ENCODE measurements at places on chromosomes 5 and 9.

GRCh38 chr5:4216142-4216541 lies 620.5 kb downstream of the IRX1 start:
- DNase-seq: no peak

- no peak for DNase-seq
These were observed 199.6 kb upstream of the MPDZ start for GRCh38 chr9:13479096-13479495.

GRCh38 chr9:89311346-89312221 lies 589 bp downstream of the CKS2 start:
- DNase-seq: no peak

- DNase-seq: peak; percentile 76
These were observed 19.0 kb upstream of the FER start for GRCh38 chr5:108728566-108729241.

- no peak for DNase-seq
These were observed 26.9 kb upstream of the GALNT10 start for GRCh38 chr5:154163327-154164248.

GRCh38 chr9:132168851-132169250 lies 7.0 kb downstream of the NTNG2 start:
- DNase-seq: no peak

DNA sequence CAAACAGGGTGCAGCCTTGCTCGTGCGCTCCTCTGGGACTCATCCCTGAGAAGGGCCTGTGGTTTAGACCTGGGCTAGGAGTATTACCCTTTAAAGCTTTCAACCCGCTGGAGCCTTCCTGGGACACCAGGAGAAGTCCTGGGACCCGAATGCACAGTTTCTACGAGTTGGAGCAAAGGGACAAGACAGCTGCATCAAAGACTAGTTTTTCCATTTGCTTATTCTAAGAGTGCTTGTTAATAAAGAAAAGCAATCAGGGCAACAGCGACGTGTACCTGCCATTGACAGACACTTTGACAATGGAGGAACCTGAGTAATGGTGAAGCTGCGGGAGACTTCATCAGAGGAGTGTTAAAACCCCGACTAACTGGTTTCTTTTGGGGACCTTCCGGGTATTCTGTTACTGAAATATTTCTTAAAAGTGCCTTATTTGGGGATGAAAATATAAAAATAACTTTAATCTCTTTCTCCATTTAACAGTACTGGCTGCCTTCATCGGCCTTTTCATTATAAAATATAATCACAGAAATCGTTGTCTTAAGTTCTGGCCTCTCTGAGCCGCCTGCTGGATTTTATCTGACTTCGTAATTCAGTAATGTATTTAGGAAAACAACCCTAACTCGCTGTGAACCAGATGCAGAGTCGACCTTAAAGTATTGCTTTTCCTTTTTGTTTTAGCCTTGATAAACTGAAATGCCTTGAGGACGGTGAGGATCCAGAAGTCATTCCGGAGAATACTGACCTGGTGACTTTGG lies 732 bp downstream of the SNAPC3 start:
- DNase-seq: no peak

DNA sequence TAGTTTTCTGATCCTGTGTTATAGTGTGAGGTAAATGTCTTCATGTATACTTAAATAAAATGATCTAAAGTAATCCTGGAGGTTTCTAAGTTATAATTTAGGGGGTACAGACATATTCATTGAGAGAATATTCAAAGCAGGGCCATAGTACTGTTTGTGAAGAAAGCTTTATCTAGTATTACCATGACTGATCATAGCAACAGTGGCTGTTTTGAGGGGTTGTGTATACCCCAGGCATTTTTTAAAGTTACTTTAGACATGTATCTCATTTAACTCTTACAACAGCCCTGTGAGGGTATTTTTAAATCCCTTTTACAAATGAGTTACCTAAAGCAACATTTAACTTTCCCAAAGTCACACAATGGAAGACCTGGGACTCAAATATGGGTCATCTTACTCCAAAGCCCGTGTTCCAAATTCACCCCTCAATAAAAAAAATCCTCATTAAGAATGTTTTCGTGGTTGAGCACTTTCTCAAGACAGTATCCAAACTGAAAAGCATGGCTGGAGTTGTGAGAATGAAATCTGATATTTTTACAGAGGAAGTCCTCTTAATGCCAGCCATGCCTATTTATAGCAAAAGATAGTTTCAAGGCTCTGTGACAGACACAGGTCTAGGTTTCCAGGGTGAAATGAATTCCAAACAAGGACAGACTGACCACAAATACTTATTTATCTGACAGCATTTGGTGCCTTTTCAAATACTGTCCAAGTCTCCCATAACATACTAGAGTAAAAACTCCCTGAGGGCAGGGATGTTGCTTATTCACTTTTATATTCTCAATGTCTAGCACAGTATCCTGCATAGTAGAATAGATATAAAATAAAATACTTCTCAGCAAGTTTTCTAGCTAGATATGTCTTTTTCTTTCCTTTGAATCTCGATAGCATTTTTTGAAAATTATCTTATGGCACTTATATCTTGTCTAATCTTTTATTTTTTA lies 10.4 kb downstream of the STOM start:
- DNase-seq: no peak

DNA sequence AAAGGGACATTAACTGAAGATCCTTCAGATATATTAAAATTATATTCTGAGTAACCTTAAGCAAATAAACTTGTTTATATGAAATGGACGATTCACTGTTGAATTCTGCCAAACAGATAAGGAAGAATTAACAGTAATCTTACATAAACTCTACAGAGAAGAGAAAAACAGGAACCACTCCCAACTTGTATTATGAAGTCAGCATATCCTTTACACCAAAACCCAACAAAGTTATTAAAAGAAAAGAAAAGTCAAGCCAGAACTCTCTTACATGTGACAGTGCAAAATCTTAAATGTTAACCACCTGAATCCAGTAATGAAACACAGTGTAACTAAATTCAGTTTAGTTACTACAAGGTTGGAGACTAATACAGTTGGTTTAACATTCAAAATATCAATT lies 185.8 kb downstream of the DEPDC1B start:
- no peak for DNase-seq

DNA sequence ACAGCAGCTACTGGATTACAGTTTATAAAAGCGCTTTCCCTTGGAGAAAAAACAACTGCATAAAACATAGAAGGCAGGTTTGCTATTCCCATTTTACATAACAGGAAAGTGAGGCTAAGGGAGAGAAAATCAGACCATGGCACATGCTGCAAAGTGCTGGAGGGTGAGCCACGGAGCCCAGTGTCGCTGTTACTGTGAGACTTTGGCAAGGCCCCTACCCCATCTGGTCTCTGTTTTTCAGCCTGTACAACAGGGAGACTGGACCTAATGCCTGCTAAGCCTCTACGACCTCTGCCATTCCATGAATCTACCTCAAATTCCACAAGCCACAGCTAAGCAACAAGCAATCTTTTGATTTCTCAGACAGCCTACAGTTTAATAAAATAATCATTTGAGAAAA lies 139.2 kb downstream of the GABBR2 start:
- no peak for DNase-seq

- DNase-seq: no peak
These were observed 84.0 kb downstream of the STK10 start for GRCh38 chr5:172104021-172104420.

GRCh38 chr9:16262477-16263261 lies 607.8 kb downstream of the BNC2 start:
- DNase-seq: no peak

- DNase-seq: no peak
These were observed 56.0 kb upstream of the UBTD2 start for GRCh38 chr5:172339264-172340180.

DNA sequence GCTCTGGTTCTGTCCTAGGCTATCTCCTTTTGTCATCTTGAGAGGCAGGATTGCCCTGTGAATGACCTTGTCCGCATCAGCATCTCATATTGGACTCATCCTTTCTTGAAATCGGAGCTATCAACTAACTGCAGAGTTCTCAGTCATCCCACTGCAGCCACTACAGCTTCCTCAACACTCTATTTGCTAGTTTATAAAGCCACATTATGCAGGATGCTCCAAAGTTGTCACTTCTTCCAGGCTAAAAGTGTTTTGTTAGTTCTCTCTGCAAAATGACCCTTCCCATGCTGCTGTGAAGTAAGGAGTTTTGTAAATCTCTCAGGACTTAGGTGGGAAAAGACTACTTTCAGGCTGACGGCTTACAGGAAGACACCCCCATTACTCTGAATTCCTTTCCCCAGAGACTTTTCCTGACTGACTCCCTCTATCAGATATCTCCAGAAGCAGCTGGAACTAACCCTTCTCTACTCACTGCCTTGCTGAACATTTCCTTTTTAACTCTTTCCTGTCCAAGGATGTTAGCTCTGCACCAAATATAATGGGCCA lies 257.6 kb downstream of the NFIB start:
- no peak for DNase-seq

- no peak for DNase-seq
These were observed 71.1 kb upstream of the SH3PXD2B start for GRCh38 chr5:172525307-172525995.

DNA sequence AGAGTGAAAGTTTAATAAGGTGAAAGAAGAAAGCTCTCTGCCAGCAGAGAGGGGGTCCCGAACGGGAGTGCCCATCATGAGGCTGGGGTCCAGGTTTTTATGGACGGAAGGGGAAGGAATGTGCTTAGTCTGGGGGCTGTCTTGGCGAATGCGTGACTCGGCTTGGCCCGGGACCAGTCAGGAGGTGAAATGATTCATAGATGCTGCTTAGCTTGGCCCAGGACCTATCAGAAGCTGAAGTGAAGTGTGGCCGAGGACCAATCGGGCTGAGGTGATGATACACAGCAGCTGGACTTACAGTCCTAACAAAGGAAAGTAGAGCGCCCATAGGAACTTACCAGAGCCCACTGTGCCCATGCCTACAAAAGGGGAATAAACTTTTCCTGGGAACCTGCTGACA lies 3.9 kb upstream of the FKTN start:
- no peak for DNase-seq

DNA sequence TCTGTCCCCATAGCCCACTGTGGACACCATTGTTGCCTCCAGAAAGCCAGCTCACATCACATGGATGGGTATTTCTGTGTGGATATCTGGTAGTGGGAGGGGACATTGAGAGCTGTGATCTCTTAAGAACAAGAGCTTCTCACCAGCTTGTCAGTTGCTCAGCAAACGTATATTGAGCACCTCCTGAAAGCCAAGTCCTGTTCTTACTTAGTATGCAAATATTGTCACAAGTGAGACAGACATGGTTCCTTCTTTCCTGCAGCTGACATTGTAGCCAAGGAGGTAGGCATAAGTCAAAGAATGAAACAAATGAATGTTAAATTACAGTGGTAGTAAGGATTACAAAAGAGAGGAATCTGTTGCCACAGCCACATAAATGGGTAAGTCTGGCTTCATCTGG lies 3.8 kb downstream of the TCOF1 start:
- no peak for DNase-seq

- no peak for DNase-seq
These were observed 18.6 kb upstream of the SPATA31D1 start for GRCh38 chr9:81969971-81970370.

DNA sequence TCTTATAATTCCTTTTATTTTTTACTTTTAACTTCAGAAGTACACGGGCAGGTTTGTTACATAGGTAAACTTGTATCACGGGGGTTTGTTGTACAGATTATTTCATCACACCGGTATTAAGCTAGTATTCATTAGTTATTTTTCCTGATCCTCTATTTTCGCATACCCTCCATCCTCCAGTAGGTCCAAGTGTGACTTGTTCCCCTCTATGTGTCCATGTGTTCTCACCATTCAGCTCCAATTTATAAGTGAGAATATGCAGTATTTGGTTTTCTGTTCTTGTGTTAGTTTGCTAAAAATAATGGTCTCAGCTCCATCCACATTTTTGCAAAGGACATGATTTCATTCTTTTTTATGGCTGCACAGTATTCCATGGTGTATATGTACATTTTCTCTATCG lies 43.1 kb upstream of the IFNE start:
- no peak for DNase-seq

DNA sequence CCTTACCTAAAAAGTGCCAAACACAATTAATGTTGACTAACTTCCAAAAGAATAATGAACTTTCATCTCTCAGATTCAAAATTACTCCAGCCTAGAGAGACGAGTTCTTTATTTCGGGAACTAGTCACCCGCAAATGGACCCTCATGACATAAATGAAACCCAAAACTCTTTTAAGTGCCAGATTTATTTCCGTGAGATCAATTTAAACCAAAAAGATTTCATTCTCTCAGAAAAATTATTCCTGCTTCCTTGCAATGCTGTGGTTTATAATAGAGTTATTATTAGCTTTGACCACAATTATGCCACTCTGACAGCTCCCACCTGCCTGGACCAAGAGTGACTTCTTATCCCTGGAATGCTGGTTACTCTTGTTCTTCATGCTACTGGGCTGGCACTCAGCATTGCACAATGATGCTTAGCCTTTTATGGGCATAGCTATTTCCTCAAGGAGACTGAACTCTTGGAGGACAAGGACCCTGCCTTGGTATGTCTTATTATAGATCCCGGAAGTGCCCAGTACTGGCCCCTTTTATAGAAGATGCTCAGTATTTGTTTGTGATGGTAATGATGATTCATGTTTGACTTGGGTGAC lies 183.5 kb downstream of the SNX18 start:
- no peak for DNase-seq
